ENCODE measurements at places on chromosomes 2 and 18.

DNA sequence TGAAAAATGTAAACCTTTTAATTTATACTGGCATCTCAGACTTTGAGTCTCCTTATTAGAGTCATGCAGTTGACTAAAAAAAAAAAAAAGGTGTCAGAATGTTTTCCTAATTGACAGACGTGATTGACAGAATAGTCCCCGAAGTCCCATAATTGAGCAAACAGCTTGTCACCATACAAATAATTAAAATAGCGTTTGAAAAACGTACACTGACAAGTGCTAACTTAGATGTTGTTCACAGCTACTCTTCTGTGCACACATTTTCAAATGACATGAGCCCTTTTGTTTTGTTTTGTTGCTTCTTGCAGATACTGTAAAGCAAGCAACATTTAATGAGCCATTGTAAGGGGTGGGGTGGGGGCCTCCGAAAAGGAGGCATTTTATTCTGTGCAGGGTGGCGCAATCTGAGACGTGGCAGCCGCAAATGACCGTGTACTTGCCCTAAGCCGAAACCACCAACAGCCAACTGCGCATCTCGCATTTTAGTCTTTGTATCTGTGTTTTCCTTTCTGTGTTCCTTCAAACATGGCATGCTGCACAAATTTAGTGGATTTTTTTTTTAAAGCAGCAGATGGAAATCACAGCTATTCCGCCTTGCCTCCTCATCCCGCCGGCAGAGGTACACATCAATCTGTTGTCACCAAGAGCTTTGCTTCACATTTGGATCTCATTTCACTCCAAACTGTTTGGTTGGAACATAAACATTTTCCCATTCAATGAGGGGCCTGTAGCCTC, 52.4 kb downstream of the LPIN1 start:
- no peak for DNase-seq

- DNase-seq, result no peak
These were observed 33.7 kb downstream of the SOX11 start for GRCh38 chr2:5725794-5726463.

DNA sequence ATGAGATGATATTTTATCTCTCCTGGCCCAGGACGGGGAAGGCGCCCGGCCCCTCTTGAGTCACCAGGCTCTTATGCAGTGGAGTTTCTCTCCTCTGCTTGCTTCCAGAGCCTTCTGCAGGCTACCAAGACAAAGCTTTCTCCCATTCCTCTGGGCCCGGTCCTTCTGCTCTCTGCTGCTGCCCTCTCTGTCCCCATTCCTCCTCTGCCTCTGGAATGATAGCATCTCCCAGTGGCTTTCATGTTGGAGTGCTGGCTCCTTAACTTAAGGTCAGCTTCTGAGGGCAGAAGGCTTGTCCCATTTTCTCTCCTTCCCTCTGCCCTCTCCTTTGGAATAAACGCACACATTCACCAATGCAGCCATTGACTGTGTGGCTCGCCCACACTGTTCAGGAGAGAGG, 86.2 kb downstream of the SDC1 start:
- no peak for DNase-seq

DNA sequence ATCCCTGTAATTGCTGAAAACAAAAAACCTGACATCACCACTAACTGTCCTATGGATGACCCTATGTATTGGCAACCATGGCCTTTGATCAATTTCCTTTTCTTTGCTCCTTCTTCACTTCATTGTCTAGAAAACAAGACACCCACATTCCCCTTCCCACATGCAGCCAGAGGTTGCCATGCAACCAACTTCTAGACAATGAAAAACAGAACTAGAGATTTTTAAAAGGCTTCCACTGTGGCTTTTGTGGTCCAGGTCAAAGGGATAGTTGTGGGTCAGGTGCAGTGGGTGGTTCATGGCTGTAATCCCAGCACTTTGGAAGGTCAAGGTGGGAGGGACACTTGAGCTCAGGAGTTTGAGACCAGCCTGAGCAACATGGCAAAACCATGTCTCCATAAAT, 139.3 kb upstream of the DOK6 start:
- DNase-seq, result no peak

- no peak for DNase-seq
These were observed 48.5 kb downstream of the TPO start for GRCh38 chr2:1461507-1462390.

DNA sequence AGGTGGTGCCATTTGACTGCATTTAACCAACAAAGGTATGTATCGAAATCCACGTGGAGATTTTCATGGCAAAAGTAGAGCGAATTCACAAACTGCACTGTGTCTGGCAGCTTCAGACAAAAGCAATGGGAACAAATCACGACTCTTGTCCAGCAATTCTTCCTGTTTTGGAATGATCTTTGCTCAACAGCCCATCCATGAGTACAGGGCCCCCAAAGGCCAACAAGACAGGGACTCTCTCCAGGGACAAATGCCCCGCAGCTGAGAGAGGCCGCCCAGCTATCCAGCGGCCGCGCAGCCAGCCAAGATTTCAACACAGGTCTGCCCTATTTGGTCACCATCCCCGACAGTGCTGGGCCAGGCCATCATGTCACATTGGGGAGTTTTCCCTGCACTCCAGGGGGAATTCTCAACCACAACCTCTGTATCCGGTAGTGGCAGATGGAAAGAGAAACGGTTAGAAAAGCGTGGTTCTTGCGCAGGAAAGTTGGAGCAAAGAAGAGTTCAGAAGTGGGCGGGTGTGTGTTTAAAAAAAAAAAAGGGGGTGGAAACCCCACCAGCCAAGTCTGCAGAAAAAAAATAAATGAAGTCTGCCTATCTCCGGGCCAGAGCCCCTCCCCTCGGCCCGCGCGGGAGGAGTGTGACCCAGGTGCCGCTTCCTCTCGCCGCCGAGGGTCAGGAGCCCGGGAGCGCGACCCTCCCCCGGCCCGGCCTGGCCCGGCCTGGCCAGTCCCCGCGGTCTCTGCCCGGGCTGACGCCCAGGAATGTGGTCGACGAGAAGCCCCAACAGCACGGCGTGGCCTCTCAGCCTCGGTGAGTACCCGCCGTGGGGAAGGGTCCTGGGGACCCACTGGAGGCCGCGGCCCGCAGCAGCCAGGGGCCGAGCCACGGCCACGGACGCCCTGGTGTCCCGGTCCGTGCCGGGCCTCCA, at the start of gene GYPC:
Gene GYPC, plus strand, starts transcription at position 659 of the 931 bp plus-strand sequence. Its CDS starts 106 bp downstream, at position 765.
- no peak for DNase-seq

DNA sequence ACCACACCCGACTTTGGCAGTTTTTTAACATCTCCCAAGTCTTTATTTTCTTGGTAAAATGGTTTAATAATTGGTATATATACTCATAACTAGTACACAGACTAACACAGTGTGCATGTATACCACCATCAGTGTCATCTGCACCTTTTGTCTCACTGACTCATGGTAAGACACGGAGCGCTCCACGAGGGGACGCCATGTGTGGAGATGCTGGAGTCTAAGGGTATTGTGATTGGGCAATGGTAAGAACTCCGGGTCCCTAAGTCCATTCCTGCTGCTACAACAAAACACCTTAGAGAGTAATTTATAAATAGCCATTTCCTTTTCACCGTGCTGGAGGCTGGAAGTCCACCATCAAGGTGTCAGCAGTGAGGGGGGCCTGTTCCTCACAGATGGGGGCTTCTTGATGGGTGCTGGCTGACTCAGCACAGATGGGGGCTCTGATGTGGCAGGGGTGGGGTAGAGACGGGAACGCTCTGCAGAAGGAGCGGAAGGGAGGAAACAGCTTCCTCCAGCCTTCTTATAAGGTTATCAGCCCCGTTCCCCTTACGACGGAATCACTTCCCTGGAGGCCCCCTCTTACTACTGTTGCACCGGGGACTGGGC, 42.0 kb upstream of the EDAR start:
- no peak for DNase-seq

DNA sequence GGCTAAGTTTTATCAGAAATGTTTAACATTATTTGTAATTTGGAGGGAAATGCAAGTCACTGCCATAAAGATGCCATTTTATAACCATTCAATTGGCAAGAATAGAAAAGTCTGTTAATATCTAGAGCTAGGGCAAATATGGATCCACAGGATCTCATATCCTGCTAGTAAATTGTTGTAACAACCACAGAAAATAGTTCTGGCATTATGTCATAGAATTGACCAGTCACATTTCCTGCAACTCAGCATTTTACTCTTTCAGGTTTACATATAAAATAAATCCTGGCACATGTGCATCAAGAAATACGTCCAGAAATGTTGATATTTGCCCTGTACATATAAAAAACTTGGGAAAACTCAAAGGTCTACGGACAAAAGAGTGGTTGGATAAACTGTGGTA, 32.9 kb downstream of the OSBPL6 start:
- DNase-seq, result no peak
